ENCODE measurements at places on chromosomes 16 and 17. TPM values are rescaled to one million over a fixed set of nuclear protein-coding genes. Genes with fewer than 3 reads are reported as not detected.

The GCGR gene
- not detected for total RNA-seq

The JPH3 gene
- 0.91 TPM for total RNA-seq

The SPATA32 gene
- total RNA-seq: not detected

The PRR35 gene
- total RNA-seq: not detected

The ZNF19 gene
- 19.0 TPM for total RNA-seq

The ABCC6 gene
- 0.29 TPM for total RNA-seq

The GRB7 gene
- total RNA-seq: 37.4 TPM

The EPN3 gene
- 70.5 TPM for total RNA-seq

The NME3 gene
- 79.7 TPM for total RNA-seq

The TBX2 gene
- total RNA-seq: 266 TPM

The TP53TG3 gene
- total RNA-seq: not detected

The WNT9B gene
- total RNA-seq: 1.1 TPM

Data from ureter (tissue), 1 donor.